Peyer's patch (tissue), 4 donors: ENCODE measurements at places on chromosomes 1 and 21.

GRCh38 chr1:12439073-12439472 lies 178.9 kb downstream of the DHRS3 start:
- no peak for DNase-seq

GRCh38 chr1:38077523-38078147 lies 31.0 kb upstream of the POU3F1 start:
- DNase-seq, result no peak

DNA sequence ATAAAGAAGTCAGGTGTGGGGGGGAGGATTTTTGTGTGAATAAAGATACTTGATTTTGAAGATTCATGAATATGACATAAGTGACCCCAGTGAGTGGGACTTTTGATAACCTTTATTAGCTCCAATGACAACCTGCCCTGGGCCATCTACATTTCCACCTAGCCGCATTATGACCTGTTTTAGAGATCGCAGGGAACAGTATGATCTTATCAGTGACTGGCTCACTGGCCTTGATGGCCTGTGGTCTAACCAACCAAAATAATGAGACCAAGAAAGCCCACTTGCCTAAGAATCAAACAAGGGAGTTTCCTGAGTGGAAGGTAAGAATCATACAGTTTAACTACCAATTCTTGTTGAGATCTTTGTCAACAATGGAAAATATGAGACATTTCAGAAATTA lies 1.8 kb downstream of the ELAPOR1 start:
- no peak for DNase-seq

- DNase-seq, result no peak
Observed at GRCh38 chr21:42363312-42363711, 3.0 kb downstream of the TFF1 start.

GRCh38 chr1:242449661-242450060 lies 74.8 kb downstream of the PLD5 start:
- no peak for DNase-seq

DNA sequence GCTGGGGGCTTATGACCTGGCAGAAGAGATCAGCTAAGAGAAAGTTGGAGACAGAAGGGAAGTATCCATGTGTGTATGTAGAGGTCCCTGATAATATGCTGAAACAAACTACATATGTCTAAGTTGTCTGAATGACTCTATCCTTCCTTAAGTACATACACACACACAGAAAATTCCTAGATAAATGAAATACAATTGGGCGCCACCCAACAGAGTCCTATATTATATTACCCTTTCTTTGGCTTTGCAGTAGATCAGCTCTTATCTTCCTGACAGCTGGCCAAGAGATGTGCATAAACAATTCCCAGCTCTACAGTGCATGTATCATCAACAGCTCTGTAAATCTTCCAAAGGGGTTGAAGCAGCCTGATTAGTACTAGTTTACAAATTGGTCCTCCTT lies 40.1 kb downstream of the SORT1 start:
- DNase-seq, result no peak

DNA sequence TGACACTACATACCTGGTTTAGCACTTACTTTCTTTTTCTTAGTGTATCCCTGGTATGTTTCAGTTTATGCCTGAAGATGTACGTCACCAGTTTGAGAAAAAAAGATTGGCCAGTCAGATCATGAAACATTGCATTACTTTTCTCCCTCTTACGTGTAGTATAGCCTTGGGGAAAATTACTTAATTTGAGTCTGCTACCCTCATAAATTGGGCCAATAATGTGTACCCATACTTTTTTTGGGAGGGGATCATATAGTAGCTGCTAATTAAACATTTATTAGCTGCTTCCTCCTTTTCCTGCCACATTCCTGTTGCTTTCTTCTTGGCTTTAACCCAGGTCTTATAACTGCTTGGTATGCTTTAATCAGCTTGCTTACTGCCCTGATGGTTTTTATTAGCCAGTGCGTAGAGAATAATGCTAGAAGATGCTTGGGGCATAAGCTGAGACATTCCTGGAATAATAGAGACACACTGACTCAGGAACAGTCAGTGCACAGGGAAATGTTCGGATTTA lies 32.1 kb downstream of the RABGAP1L start:
- no peak for DNase-seq
